ENCODE measurements at places on chromosomes 12 and 14.

DNA sequence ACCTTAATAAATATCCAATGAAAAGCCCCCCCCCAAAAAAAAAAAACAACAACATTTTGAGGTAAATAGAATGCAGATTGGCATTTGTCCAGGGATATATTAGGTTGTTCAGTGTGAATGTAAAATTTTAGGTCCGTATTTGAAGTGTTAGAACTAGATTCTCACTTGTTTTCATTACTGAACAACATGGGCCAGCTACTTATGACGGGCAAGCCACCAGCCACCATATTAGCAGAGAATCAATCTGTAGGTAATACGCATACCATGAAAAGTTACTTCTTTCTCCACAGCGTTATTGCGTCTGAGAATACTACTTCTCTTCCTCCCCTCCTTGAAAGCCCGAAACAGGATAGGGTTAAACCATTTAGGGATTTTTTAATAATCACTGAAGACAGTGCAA is 5.4 kb downstream of the FLRT2 start:
- no peak for DNase-seq

DNA sequence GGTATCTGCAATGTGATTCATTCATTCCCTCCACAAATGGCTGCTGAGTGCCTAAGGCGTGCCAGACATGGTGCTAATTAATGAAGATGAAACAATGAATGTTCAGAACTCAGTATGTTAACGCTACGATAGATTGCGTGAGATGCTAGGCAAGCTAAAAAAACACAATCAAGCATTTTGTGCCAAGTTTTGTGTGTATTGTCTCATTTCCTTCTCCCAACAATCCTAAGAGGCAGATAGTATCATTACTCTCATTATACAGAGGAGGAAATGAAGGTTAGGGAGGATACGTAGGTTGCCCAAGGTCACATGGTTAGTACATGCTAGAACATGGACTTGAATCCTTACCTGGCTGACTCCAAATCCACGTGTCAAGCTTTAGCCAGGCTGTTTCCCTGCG is 264.4 kb downstream of the EFCAB11 start:
- no peak for DNase-seq

GRCh38 chr14:105322791-105323556 is 8.4 kb downstream of the PACS2 start:
- no peak for DNase-seq

GRCh38 chr12:101670007-101670671 is 27.3 kb upstream of the CHPT1 start:
- DNase-seq, result peak; percentile 8

GRCh38 chr14:99875836-99876235 is 82.6 kb downstream of the EML1 start:
- no peak for DNase-seq

GRCh38 chr14:70811578-70811977 is 2.3 kb upstream of the MAP3K9 start:
- no peak for DNase-seq

DNA sequence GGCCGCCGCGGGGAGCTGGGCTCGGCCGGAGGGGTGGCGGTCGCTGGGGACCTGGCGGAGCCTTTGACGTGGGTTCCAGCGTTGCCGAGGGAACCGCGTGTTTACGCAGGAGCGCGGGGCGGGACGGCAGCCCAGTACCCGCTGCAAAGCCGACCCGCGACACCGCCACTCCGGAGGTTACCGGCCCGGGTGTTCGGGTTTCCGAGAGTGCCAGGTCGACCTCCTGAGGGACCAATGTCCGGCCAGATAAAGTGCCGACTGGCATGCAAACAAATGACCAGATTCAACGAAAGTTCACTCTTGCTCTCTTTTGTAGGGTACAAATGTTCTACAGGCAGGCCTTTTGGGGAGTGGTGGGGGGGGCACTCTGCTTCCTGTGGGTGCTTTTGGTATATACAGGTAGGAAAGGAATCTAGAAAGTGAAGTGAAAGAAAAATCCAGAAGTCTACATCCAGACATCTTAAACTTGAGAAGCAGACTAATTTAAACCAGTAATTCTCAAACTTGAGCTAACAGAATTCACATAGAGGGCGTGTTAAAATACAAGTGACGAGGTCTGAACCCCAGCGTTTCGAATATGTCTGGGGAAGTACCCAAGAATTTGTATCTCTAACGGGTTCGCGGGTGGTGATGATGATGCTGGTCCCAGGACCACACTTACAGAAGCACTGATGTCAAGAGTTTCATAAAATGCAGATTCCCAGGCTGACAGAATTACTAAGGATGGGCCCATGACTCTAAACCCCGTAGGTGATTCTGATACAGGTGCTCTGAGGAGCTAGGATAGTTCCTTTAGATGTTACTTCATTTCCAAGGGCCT is at the start of gene GPR135:
TSS of gene GPR135 (minus strand) at position 65 of the 820 bp plus-strand sequence. CDS start 154 bp downstream, outside the sequence.
- DNase-seq, result no peak

DNA sequence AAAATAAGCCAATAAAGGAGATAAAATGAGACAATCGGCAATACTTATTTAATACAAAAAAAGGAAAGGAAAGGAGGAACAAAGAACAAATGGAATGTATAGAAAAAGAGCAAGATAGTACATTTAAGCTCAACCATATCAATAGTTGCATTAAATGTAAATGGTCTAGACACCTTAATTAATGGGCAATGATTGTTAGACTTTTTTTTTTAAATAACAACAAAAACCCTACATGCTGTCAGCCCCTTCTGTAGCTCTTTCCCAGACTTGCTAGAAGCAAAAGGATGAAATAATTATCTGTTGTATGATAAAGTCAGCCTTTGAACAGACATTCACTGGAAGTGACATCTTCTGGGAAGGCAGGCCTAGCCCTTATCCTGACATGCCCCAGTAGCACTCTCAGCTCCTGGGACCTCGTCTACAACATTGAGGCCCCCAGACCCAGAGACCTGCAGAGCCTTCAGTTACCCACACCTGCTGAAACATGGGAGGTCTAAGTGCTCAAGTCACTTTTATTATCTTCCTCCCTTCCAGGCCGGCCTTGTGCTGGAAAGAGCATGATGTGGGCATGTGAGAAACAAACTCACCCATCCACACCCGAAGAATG is 13.4 kb downstream of the SIVA1 start:
- DNase-seq, result no peak
